ENCODE measurements at places on chromosomes 13 and 19.

DNA sequence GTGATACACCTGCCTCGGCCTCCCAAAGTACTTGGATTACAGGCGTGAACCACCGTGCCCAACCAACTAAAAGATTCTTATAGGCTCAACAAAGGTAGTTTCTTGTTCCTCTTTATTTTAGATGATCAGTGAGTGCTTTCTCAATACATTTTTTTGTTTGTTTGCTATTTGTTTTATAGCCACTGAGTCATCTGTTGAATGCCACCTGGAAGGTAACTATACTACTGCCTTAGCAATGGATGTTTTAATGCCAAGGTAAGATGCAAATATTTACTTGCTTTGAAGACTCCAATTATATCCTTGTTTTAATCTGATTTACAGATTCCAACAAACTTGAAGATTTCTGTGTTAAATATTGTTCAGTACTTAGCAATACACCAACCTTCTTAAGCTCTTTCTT lies 2807.4 kb upstream of the PCDH20 start:
- DNase-seq, result no peak

DNA sequence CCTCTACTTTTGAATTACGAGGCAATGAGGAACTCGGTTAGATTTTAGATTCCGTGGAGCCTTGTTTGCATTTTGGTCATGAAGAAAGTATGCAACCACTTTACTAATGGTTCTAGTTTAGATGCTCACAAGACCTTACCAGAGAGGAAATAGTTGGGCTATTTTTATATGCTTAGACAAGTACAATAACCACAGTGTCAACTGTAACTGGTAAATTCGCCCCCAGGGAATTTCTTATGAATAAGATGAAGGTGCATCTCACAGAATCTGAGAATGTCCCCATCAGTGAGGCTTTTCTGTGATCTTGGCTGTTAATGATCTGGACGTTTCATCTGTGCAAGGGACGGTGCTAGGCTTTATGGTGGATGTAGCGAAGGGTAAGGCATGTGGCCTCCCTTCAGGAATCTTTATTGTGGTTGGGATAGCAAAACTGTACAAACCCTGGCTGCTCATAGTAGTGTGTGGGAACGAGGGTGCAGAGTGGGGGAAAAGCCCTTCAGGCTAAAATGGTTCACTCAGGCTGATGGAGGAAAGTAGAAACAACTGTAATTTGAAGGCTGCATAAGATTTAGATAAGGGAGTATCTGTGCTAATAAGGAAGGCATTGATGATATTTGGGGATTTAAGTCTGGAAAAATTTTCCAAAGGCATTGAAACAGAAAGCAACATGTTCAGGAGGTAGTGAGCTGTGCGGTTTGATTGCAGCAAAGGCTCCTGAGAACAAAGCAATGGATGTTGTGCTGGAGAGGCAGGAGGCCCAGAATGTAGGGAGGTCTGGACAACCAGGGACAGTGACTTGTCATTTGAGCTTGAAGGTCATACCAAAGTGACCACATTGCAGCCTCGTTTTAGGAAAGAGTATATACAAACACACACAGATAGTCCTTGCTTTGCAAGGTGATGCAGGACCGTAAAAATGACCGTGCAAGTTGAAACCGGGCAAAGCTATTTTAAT lies 28.4 kb downstream of the UBAC2 start:
- DNase-seq, result peak; percentile 13

DNA sequence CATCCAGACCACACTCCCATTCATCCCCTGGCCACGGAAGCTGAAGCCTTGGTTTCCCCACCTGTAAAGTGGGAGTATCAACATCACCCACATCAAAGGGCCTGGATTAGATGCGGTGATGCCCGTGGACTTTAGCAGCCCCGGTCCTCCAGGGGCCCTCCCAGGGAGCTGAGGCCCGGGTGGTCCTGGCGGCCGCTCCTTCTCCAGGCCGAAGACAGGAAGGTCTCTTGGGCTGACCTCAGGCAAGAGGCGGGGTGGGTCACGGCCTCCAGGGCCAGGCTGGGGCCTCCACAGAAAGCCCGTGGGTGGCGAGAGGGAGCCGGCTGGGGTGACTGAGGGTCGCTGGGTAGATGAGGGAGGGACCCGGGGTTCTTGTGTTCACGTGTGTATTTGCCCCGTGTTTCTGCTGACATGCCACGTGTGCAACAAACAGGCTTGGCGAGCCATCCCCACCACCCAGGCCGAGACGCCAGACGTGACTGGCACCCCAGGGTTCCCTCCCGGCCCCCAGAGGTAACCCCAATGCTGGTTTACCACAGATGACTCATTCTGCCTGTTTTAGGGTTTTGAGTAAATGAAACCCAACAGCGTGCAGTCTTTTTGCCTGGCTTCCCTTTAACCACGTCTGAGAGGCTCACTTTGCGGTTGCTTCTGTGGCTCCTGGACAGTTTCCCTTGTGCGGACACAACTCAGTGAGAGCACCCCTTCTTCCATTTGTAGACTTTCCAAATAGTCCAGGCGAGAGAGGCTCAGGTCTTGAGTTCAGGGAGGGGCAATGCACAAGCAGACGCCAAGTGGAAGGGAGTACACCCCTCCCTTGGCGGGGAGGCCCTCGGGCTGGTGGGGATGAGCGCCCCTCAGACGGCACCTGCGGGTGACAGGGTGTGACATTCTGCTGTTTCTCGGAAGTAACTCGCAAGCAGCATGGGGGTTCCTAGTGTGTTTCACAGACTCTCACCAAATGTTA lies 42.9 kb downstream of the C13orf46 start:
- DNase-seq, result no peak

DNA sequence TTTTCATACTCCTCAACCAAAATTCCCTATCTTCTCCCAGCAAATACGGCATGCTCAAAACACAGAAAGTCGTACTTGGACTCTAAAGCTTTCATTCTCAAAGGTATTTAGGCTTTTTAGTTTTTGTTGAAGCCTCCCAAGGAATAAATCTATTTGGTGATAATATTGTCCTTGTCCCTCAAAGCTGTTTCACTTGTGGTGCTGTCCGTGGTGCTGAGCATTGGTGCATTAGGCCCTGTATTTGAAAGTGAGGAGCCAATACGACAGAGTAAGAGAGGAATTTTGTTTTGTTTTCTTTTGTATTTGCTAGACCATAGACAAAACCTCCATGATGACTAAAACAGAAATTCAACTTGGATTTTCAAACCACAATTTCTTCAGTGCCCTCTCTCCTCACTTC lies 3.2 kb upstream of the LGALS13 start:
- peak; percentile 45 for DNase-seq

DNA sequence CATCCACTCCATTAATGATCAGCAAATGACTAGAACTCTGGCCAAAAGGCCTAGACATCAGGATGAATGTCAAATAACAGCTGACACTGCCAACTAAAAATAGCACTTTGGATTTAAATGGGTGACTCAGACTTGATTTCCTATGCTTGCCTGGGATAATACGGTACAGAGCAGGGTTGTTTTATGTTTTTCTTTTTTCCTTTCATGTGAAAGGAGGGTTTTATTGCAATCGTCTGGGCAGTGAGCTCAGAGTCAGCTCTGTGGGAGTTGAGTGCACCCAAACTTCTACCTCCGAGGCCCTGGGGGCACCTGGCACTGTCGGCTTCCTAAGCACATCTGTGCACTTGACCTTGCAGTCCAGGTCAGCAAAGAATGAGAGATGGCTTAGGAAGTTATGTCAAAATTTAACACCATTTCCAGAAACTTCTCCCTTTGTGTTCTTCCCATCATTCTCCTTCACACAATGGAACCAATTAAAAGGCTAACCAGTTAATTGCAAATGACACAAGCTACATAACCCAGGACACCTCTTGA lies 134.1 kb downstream of the LACC1 start:
- DNase-seq, result peak; percentile 58
